Activated CD4-positive, alpha-beta memory T cell treated with anti-CD3 and anti-CD28 coated beads for 36 hours (primary cell): ENCODE measurements at places on chromosomes 1 and 21. TPM values are rescaled to one million over a fixed set of nuclear protein-coding genes. Genes with fewer than 3 reads are reported as not detected.

TRMT13 gene
- total RNA-seq: 17.5 TPM

PRELP gene
- not detected for total RNA-seq

PRDM16 gene
- not detected for total RNA-seq

DLGAP3 gene
- total RNA-seq: 0.82 TPM

ABCA4 gene
- total RNA-seq: not detected

TAF5L gene
- total RNA-seq: 14.1 TPM

CHIA gene
- total RNA-seq: not detected

MX2 gene
- total RNA-seq: 25.3 TPM
